ENCODE measurements at places on chromosomes 6 and 20. TPM values are rescaled to one million over a fixed set of nuclear protein-coding genes. Genes with fewer than 3 reads are reported as not detected.

MOG gene
- total RNA-seq = not detected

RBM24 gene
- total RNA-seq = 0.39 TPM

C6orf163 gene
- 6.8 TPM for total RNA-seq

DTD1 gene
- total RNA-seq = 70.0 TPM

SLC26A8 gene
- not detected for total RNA-seq

ULBP2 gene
- total RNA-seq = 4.2 TPM

DCDC2 gene
- total RNA-seq = not detected

BACH2 gene
- 1.3 TPM for total RNA-seq

MICB gene
- total RNA-seq = 6.5 TPM

MYLK4 gene
- 0.97 TPM for total RNA-seq

CST5 gene
- total RNA-seq = not detected

BMP6 gene
- 4.2 TPM for total RNA-seq

MCHR2 gene
- not detected for total RNA-seq

CHRNA4 gene
- not detected for total RNA-seq

PRSS35 gene
- 2.9 TPM for total RNA-seq

SLC22A2 gene
- total RNA-seq = not detected

TMEM217 gene
- 2.6 TPM for total RNA-seq

OLIG3 gene
- total RNA-seq = not detected

SIRPD gene
- total RNA-seq = not detected

SNX21 gene
- total RNA-seq = 105 TPM

SMLR1 gene
- total RNA-seq = not detected

PXDC1 gene
- 59.5 TPM for total RNA-seq

TTK gene
- total RNA-seq = 21.8 TPM

TFAP2D gene
- not detected for total RNA-seq

ENPP5 gene
- total RNA-seq = 0.13 TPM

EFCAB8 gene
- 0.22 TPM for total RNA-seq

CCR6 gene
- total RNA-seq = not detected

AGER gene
- total RNA-seq = 0.78 TPM

VSTM2L gene
- total RNA-seq = 1.4 TPM

GTSF1L gene
- not detected for total RNA-seq

LINC00237 gene
- not detected for total RNA-seq

BPIFA1 gene
- not detected for total RNA-seq

CST7 gene
- not detected for total RNA-seq

RPN2 gene
- 245 TPM for total RNA-seq

CST3 gene
- total RNA-seq = 120 TPM

PTK7 gene
- total RNA-seq = 28.3 TPM

TULP1 gene
- total RNA-seq = not detected

LY6G6C gene
- total RNA-seq = not detected

PGC gene
- not detected for total RNA-seq

UNC5CL gene
- total RNA-seq = 0.26 TPM

TMEM244 gene
- not detected for total RNA-seq

MUC21 gene
- not detected for total RNA-seq

Data from articular chondrocyte of knee joint (primary cell).